ENCODE measurements at places on chromosomes 4 and X.

GRCh38 chrX:136907621-136908020, 27.1 kb upstream of the RBMX start:
- DNase-seq = no peak

DNA sequence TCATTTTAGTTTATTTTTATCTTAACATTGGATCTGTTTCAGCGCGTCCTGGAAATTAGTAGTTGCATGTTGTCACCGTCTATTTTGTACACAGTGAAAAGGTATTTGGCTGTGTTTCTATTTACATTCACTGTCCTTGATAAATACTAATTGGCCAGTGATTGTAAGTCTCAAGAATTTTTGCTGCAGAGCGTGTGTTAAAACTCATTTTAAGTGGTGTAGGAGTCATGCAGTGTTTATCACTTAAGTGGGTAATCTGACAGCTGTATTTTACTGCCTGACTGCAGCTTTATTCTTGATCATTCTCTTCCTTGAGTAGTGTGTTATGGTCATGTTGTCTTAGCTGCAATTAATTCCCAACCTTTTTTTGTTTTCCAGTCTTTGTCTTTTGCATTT, 9.8 kb downstream of the GUCY1A1 start:
- DNase-seq = no peak

DNA sequence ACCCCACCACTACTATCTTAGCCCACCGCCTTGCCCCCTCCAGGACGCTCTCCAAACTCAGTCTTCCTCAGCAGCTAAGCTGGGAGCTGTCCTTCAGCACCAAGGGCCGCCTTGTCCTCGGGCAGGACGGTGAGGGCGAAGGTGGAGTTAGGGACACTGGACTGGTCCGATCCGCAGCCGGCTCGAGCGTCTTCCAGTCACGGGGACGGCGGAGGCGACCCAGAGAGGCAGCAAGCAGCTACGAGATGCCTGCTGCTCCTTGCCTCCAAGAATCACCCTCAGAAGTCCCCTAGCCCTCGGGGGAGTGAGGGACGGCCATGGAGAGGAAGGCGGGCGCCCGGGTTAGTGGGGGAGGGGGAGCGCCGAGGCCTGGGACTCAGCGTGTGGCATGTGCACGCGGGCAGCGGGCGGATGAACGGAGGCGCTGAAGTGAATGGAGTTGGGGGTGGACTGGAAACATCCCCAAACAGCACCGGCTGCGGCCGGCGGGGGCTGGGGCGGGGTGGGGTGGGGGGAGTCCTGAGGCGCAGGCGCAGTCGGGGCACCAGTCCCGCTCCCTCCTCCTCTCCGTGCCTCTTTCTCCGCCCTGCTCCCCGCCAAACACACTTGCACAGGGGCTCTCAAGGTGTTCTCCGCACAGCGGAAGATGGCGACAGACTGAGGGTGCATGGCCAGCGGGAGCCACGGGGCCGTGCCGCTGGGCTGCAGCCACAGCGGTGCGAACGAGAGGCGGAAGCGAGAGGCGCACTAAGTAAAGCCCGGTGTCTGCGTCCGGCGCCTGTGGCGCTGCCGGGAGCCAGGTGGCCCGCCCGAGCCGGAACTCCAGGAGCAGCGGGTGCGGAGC, at the start of gene NALF2:
Gene NALF2, plus strand, starts transcription at position 545 of the 844 bp plus-strand sequence. CDS start 957 bp downstream, outside the sequence.
- peak; percentile 19 for DNase-seq

- DNase-seq = no peak
Measured at GRCh38 chr4:114383067-114383466, 215.5 kb upstream of the UGT8 start.

- DNase-seq = no peak
Measured at GRCh38 chr4:88104902-88105610, 53.4 kb downstream of the ABCG2 start.

- no peak for DNase-seq
Measured at GRCh38 chrX:41128955-41129354, 43.7 kb downstream of the USP9X start.

- DNase-seq = no peak
Measured at GRCh38 chrX:64377753-64378152, 17.5 kb downstream of the MTMR8 start.

DNA sequence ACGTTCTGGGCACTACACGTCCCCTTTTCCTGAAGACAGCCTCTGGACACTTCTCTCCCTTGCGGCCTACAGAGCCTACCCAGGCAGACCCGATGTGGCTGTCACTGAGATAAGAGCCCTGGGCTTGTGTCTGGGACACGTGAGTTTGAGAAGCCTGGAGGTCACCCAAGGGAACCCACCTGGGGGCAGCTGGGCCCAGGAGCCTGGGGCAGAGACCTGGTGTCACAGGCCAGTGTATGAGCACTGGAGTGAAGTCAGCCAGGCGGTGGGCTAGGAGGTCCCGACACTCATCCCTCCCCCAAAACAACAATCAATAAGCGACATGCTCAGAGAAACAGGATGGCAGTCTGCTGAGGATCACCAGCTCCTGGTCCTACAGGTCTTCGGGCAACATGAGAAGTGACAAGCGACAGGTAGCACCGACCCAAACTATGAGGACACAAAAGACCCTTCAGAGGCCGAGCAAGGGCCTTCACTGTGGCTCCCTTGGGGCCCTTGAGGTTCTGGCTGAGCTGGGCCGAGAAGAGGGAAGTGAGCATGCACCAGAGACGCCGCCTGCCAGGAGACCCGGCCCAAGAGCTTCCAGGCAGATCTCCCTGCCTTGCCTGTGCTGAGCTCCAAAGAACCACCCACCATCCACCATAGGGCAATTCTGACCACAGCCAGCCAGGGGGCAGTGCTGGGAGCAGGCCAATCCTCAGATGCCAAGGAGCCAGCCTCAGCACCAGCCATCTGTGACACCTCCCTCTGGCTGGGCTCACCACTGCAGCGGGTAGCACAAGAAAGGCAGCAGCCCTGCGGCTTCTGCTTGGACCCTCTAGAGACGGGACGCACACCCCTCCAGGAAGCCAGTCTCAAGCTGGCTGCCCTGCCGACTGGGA, 11.0 kb upstream of the DUSP9 start:
- DNase-seq = no peak

DNA sequence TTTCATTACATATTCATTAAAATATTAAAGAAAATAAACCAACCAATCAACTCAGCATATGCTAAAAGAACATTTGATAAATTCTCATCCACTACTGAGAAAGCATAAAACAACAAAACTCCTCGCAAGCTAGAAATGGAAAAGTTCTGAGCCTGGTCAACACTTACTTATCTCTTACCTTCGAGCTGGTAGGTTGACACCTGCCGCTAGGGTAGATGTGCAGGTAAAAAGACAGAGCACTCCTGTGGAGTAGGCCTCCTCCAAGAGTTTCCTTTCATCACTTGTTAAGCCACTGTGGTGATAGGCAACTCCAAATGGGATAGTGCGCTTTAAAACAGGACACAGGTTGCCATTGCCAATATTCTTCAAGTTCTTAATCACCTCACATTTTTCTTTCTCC, 18.9 kb downstream of the HELQ start:
- DNase-seq = no peak

DNA sequence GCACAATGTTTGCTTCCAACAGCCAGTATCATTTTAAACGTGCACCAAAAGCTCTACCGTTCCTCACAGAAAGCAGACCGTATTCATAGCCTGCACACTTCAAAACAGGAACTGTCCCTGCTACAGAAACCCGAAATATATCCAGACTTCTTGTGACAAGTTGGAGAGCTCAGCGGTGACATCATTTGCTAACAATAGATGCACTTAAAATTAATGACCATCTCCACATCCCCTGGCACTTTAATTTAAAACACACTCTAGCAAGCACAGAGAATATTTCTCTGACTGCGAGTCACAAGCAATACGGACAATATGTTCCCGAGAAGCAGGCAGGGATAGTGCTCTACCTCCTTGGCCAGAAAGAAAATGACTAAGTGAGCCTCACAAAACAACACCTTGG, 2.5 kb downstream of the NYX start:
- no peak for DNase-seq

DNA sequence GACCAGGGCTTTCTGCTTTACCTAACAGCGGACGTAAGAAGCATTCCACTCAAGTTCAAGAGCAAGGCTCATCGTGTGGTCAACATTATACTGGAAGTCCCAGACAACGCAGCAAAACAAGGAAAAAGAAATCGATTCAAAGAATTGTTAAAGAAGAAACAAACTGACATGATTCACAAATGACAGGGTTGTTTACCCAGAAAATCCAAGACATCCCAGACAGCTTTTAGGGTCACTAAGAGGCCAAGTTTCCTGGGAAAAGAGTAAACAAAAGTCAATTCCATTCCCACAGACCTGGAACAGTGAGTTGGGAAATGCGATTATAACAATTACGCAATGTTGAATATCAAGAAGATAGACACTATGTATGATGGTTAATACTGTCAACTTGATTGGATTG, 21.5 kb upstream of the HTRA3 start:
- no peak for DNase-seq

DNA sequence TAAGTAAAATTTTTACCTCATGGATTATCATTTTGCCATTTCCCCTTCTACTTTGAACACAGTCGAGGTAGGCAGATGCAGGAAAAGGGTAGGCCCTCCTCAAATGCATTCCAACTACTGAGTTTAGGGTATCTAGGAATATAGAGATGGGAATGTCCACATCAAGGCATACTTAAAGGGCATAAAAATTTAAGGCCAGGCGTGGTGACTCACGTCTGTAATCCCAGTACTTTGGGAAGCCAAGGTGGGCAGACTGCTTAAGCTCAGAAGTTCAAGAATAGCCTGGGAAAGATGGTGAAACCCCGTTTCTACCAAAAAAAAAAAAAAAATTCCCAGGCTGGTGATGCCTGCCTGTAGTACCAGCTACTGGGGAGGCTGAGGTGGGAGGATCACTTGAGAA, 146.5 kb downstream of the PDGFC start:
- DNase-seq = no peak

- no peak for DNase-seq
Measured at GRCh38 chrX:142251680-142252079, 46.6 kb upstream of the MAGEC2 start.

GRCh38 chr4:54779476-54780148, 121.9 kb downstream of the KIT start:
- no peak for DNase-seq

GRCh38 chrX:53239474-53239873, 14.5 kb upstream of the KDM5C start:
- no peak for DNase-seq

GRCh38 chr4:184805462-184806228, 20.1 kb downstream of the ACSL1 start:
- DNase-seq = no peak

- DNase-seq = no peak
Measured at GRCh38 chr4:37389967-37390580, 145.5 kb downstream of the NWD2 start.

GRCh38 chr4:55931833-55932232, 16.9 kb upstream of the CEP135 start:
- no peak for DNase-seq

DNA sequence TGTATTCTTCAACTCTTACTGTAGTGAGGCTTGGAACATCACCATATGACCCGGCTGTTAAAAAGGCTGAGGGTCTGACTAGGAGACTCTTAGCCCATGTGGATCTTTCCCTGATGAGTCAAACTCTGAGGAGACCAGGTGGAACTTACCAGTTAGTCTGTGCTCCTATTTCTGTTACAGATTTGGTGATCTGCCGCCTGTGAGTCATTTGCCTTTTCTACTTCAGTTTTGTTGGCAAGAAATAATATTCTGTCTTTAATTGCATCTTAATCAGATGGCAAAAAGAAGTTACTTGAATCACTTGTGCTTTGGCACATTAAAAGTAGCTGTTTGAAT, 48.4 kb downstream of the MTM1 start:
- DNase-seq = no peak

GRCh38 chr4:40909363-40909876, 159.7 kb downstream of the NSUN7 start:
- DNase-seq = no peak

DNA sequence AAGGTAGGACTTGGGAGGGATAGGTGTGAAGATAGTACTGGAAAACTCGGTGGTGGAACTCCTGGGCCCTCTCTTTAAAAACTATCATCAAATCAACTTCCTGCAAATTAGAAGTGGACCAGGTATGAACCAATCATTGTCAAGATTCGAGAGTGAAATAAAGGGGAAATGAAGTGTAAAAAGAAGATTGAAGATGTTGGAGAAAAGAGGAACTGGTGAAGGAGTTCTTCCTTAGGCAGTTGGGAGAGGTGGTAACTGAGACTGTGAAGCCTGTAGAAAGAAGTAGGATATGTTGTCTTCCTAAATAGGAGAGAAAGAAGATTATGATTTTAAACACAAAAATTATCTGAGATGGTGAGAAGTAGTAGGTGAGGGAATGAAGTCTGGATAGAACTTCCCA, 212.2 kb downstream of the PPP1R2C start:
- DNase-seq = no peak

DNA sequence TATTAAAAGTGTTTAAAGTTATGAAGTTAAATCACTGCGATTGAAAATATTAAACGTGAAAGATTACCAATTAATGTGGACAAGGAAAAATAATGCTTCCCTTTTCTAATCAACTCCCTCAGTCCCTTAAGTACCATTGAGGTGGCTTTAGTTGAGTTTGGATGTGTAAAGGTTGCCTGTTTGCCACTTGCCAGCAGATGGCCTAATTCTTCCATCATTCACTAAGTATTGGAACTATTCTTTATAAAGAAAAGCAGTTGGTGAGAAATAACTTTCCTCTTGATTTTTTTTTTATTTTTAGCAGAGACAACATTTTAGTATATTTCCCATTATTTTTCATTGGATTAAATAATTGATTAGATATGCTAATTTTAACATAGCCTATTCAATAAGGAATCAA, 295.9 kb upstream of the TACR3 start:
- DNase-seq = no peak

DNA sequence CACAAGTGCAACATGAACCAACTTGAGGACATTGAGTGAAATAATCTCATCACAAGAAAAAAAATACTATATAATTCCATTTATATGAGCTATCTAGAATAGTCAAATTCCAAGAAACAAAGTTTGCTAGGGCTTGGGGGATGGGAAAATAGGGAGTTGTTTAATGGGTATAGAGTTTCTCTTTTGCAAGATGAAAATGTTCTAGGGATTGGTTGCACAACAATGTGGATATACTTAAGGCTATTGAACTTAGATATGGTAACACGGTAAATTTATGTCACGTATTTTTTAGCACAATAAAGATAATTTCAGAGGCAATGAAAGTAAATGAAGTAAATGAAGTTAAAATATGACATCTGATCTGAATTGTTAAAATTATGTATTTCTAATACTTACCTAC, 7.9 kb downstream of the MFSD8 start:
- no peak for DNase-seq

GRCh38 chrX:7269991-7270390, 122.0 kb upstream of the PUDP start:
- DNase-seq = no peak

Data from cerebellar nuclear complex (tissue), 1 donor.